ENCODE measurements at places on chromosomes 1 and 21.

DNA sequence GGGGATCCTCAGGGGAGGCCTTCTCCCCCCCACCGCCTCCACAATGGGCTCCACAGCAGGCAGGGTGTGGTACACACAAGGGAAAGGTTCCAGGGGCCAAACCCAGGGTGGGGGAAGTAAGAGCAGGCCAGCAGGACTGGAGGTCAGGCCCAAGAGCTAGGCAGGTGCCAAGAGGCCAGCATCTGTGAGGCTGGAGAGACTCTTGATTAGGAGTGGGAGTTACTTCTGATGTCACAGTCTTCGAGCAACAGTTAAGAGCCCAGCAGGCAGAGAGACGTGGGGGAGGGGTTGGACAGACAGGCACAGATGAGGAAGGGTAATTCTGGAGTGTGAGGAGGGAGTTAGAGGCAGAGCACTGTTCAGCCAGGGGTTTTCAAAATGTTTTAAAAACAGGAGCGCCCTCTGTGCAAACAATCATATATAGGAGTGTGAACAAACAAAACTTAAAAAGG lies 55.8 kb downstream of the SLC9A1 start:
- no peak for DNase-seq

DNA sequence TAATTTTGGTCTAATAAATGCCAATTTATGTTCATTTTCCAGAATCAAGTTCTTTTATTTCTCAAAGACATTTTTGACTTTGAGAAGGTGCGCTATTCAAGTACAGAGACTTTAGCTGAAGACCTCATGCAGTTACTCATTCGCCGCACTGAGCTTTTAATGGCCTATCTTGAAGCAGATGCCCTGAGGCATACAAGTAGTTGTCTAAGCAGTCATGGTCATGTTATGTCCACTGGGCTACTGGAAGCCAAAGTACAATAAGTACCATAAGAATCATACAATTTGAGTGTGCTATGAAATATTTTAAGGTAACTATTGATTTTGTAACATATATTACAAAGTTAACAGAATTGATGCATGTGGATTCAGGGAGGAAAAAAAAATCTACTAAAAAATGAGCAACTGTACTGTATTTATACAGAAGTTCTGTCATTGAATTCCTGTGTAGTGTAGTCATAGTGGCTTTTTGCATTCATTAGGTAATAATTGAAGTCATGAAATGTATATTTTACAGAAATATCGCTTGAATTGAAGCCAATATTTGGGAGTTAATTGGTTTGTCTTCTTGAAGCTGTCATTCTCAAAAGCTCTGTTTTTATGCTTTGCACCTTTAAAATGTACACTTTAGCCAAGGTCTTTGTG lies 13.5 kb upstream of the NEXN start:
- DNase-seq = no peak

GRCh38 chr1:22142315-22143064 lies 407 bp downstream of the WNT4 start:
- no peak for DNase-seq

DNA sequence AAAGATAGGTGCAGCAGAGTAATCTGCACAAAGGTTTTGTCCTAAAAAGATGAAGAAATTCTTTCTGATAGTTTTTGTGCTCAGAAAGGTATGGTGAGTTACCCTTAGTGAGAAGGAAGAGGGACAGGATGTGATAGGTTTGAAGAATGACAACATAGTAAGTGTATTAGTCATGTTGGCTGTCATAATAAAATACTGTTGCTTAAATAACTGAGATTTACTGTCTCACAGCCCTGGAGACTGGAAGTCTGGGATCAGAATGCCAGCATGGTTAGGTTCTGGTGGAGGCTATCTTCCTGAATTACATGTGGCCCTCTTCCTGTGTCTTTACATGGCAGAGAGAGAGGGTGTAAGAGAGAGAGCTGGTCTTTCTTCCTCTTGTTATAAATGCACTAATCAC lies 965.2 kb downstream of the TTLL7 start:
- no peak for DNase-seq

DNA sequence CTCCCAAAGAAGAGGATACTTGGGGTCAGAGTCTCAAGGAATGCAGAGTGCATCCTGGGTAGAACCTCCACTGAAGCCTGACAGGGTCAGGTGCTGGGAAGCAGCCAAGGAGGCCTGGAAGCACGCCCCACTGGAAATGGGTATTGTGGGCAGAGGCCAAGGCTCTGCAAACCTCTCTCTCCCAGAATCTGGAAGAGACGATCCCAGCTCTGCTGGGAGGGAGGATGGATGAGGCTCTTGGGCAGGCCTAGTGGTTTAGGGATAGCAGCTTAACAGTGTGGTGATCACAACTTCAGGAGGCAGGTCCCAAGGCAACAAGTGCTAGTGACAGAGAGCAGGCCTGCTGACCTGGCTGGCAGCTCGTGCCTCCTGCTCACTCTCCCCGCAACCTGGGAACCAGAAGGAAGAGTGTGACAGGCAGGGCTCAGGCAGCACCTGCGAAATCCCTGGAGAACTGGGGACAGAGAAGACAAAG lies 641.0 kb downstream of the PLPP3 start:
- no peak for DNase-seq

DNA sequence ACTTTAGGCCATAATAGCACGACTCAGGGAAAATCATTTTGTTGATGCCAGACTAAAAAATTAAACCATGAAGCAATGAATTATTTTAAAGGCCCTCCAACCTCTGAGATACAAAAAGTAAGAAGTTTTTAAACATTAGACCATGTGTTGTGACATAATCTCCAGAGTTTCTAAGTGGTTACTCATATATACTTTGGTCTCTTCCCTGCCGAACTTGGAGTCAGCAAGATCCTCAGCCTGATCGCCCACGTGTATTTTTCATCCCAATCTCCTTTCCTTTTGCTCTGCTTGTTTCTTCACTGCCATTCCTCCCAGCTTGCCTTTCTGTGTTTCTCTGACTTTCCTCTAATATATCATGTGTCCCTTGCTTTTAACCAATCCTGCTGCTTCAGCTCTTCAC lies 3.8 kb downstream of the ARV1 start:
- DNase-seq = no peak

DNA sequence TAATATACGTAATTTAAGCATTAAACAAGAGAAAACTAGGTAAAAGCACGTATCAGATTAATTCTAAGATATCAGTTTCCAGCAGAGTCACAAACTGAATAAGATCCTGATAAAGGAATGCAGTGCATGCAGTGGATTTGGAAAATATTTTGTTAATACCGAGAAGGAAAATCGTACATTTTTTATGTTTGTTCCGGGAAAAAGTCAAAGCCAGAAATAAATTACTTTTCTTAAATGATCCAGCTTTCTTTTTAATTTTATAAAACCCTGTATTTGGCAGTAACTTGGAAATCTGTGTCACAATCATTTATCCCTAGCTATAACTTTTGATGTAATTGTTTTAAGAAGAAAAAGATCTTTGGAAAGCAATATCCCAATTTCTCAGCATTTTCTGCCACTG lies 955 bp downstream of the PALMD start:
- DNase-seq = no peak

GRCh38 chr1:119490925-119491324 lies 16.1 kb upstream of the HSD3B1 start:
- no peak for DNase-seq

GRCh38 chr1:89064632-89065031 lies 376 bp downstream of the GBP1 start:
- no peak for DNase-seq

DNA sequence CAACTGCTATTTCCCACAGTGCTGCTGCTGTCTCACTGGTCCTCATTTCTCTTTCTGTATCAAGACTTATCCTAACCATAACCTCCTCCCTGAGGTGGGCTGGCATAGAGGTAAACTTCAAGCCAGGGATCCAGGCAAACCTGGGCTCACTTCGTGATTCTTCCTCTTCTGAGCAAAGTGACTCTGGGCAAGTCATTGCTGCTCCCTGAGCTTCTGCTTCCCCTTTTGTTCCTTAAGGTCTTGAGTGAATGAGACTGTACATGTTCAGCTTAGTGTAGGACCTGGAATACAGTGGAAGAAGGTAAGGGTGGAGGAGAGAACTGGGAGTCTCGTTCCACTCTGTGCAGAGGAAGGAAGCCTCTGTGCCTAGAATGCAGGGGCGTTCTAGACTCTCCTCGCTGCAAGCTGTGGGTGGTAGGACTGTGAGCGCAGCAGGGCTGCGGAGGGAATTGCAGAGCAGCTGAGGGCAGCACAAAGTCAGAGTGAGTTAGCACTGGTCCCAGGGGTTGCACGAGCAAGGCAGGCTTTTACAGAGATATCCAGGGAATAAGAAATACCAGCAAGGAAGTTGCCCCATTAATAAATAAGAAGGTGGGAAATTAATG lies 11.4 kb upstream of the ERI3 start:
- DNase-seq = no peak

GRCh38 chr1:87449348-87449963 lies 120.8 kb downstream of the LMO4 start:
- DNase-seq = no peak

GRCh38 chr1:28193701-28194161 lies 17.2 kb upstream of the PTAFR start:
- DNase-seq = no peak

GRCh38 chr1:158813164-158813563 lies 18.0 kb upstream of the MNDA start:
- no peak for DNase-seq

DNA sequence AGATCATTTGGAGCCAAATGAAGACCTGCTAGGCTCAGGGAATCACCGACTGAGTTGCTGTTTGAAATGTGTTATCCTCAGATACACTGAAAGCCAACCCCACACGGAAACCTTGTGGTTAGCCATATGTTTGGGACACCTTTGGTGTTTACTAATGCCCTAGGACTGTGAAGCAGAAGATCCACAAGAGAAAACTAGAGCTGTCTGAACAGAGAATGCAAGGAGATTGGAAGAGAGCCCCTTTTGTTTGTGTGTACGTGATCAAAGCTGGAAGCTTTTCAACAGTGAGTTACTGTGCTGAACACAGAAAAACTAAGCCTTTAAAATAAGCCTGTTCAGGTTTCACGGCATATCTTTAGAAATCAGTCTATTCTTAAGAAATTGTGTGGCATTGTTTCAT lies 908.2 kb upstream of the ADGRL2 start:
- no peak for DNase-seq

DNA sequence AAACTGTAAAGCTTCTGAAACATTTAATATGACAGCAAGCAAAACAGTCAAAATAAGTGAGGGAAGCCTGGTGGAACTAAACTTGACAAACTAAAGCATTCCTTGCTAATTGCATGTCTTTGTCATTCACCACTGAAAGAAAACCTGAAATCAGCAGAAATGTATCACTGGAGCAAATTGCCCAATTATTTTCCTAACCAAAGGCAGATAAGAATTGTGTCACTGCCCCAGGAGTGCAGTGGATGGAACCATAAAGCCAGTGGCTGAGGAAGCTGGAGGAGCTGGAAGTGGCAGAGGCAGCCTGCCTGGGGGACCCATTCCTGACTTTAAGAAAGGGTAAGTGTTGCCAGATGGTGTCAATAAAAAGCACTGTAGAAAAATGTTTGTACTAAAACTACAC lies 2.7 kb upstream of the SLC30A10 start:
- DNase-seq = no peak

DNA sequence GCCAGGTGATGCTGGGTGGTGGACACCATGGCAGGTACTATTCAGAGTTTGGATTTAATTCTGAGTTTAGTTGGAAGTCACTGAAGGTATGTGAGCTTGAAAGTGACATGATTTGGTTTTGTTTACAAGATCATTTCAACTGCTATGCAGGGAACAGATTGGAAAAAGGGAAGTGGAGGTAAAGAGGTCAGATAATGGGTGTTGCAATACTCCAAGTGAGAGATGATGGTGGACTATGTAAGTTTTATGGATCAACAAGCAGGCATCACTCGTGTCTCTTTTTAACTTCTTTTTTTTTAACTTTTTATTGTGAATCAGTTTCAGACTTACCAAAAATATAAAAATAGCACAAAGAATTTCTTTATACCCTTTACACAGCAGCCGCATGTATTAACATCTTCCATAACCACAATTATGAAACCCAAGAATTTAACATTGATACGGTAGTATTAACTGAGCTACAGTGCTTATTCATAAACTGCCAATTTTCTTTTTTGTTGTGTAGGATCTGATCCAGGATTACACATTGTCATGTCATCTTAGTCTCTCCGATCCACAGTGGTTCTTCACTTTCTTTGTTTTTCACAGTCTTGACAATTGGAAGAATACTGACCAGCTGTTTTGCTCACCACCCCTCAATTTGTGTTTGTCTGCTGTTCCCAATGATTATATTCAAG lies 24.9 kb upstream of the NHLH2 start:
- DNase-seq = no peak

DNA sequence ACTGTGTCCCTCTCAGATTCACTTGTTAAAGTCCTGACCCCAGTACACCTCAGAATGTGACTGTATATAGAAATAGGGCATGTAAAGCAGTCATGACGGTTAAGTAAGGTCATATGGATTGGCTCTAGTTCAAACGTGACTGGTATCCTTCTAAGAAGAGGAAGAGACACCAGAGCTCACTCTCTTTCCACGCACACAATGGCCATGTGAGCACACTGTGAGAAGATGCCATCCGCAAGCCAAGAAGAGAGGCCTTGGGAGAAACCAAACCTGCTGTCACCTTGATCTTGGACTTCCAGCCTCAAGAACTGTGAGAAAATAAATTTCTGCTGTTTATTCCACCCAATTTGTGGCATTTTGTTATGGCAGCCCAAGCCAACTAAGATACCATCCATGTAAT lies 56.8 kb upstream of the IRF2BP2 start:
- no peak for DNase-seq

DNA sequence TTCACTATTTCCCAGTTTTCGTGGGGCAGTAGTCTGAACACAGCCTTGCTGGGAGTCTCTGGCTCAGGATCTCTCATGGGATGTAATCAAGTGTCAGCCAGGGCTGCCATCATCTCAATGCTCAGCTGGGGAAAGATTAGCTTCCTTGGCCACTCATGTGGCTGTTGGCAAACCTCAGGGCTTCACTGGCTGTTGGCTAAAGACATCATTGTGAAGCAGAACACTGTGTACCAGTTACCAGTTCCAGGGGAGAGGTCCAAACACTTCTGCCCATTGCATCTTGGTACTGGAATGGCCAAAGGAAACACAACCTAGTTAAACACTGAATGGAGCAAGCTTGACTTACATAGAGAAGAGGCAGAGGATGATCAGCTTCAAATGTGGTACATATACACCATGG lies 33.7 kb downstream of the AADACL4 start:
- DNase-seq = no peak

Measured in effector memory CD4-positive, alpha-beta T cell (primary cell).